ENCODE measurements at places on chromosomes 12 and 14. TPM values are rescaled to one million over a fixed set of nuclear protein-coding genes. Genes with fewer than 3 reads are reported as not detected.

GPR84 gene
- total RNA-seq, result not detected

ZFHX2 gene
- total RNA-seq, result 2.4 TPM

C1QL4 gene
- total RNA-seq, result 2.1 TPM

GRCh38 chr12:89350630-89351488, 1.4 kb downstream of the DUSP6 start:
- no peak for DNase-seq

- DNase-seq, result no peak
Observed at GRCh38 chr12:111411185-111411764, 5.6 kb downstream of the SH2B3 start.

All from Panc1 (cell line).